ENCODE measurements at places on chromosomes 11 and 22.

DNA sequence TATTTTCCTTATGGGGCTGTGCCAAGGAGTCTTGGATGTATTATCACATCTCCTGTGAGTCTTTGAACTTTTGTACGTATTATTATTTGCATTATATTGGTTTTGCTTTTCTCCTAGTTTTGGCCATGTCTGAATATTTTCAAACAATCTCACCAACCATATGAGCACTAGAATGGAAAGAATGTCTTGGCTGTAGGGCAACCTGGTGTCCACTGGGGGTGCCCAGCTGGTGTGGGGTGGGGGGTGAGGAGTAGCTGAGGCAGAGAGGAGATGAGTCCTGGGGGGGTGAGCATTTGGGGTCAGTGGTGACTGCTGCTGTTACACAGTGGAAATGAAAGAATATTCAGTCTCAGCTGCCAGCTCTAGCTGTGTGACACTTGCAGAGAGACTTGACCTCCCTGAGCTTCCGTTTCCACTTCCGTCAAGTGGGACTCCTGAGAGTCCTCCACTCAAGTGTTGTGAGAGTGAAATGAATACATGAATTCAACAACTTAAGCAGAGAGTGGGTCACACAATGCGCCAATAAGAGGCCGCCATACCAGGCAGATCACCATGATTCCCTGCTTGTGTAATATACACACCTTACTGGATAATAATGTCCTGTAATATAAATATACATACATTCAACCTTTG, 12.7 kb upstream of the PVALB start:
- no peak for DNase-seq

- no peak for DNase-seq
Observed at GRCh38 chr11:2844996-2845395, 40.6 kb downstream of the CDKN1C start.

GRCh38 chr11:114479331-114479730, 40.1 kb downstream of the REXO2 start:
- no peak for DNase-seq

- no peak for DNase-seq
Observed at GRCh38 chr11:93514712-93515111, 28.5 kb downstream of the SMCO4 start.

DNA sequence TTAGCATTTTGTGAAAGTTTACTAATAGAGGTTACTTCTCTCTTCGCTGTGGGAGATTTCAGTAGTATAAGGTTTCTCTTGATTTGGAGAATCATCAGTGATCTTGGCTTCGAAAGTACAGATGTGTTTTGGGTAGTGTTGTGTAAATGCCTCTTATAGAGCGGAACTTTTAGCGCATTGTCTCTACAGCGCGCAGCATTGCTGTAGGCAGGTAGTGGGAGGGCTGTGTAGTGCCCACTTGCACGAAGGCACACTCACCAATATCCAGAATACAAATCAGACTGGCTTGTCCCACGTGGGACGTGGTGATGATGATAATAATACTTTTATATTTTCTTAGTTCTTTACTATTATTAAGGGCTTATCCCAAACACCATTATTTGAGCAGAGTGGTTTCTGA, 51.4 kb downstream of the FAM83F start:
- no peak for DNase-seq

DNA sequence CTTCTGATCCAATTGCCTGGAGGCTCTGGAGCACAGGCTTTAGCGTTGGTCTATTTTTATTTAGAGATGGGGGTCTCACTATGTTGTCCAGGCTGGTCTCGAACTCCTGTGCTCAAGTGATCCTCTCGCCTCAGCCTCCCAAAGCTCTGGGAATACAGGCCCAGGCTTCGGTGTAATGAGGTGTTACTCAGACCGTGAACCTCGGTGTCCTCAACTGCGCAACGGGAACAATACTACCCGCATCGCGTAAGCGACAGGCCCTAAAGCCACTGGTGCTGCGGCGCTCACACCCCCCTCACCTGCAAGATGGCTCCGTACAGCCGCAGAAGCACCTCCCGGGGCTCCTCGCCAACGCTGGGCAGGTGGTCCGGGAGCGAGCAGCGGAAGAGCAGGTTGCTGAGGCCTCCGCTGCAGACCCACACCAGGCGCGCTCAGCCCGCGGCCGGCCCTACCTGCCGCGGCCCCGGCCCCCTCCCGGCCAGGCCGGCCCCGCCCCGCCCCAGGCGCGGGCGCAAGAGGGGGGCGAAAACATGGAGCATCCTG, 628 bp downstream of the CHKB start:
- DNase-seq = no peak

DNA sequence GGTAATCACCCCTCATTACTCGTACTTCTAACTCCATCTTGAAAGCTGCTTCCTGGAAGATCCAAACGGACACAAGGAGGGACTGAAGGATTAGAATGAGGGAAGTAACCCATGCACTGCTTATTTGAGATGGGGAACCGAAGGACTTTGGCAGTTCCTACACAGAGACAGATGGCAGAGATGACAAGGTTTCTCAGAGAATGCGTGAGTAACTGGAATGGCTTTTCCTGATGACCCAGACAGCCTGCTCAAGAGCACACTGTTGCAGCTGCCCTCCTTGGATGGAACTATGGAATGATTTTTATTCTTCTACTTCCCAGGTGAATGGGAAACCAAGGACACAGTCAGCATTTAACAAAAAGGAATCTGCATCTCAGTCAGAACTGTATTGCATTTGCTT, 7.3 kb downstream of the KCNJ11 start:
- DNase-seq = no peak

DNA sequence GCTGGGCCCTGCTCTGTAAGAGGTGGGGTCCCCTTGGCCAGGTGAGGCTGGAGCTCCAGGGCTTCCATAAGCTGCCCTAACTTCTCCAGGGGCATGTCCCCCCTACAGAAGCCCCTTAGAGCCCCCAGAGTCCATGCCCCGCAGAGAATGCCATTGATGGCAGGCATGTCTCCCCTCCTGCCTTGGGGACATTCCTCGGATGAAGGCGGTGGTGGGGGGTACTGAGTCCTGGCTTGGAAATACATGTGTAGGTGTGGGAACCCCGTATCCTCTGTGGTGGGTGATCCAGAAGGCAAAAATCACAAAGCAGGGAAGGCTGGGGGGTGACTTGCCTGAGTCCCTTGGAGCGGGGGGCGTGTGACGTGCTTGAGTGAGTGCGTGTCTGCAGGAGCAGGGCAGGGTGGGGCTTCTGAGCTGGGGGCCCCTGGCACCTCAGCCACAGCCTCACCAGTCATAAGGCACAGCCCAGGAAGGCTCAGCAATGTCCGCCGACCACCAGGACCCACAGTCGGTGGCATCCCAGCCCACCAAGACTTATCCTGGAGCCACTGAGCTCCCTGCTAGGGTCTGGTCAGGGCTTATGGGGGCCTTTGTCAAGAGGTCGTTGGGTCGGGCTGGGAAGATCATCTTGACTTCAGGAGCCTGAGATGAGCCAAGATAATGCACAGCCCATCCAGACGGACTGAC, 69.8 kb upstream of the KCNQ1OT1 start:
- no peak for DNase-seq

GRCh38 chr11:19968860-19969259, 191.4 kb downstream of the DBX1 start:
- DNase-seq = no peak

DNA sequence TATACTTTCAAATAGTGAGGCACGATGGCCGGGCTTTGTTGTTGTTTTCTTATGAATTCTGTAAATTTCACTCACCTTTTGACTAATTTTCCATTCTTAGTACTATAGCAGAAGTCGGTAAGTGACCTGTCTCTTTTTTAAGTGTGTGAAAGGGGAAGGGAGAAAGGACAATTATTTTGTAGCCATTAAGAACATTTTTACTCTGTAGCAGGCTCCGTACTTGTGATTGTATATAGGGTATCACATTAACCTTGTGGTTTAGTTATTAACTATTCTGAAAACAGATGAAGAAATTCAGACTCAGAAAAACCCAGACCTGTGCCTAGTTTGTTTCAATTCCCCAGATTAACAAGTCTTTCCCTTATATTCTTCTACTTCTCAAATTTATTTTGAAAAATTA, 78.7 kb downstream of the CASP12 start:
- no peak for DNase-seq

- no peak for DNase-seq
Observed at GRCh38 chr11:36218283-36218921, 70.8 kb downstream of the COMMD9 start.

DNA sequence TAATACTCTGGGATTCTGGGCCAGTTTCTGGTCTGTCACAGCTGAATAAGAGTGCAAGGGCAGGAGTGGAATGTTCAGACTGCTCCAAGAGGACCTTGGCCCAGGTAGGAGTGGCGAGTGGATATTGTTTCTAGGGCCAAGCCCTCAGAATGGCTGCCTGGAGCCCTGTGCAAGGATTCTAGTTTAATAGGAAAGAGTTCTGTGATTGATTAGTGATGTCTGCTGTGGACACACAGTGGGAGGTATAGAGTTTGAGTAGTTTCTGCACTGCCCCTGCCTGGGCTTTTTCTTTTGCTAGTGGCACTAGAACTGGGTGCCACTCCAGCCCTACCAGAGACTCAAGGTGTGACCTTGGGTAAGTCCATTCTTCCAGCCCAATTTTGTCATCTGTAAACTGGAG, 9.7 kb upstream of the MPPED1 start:
- DNase-seq = no peak

- no peak for DNase-seq
Observed at GRCh38 chr22:20584029-20584871, 76.8 kb downstream of the MED15 start.

GRCh38 chr22:41445129-41446056, 1.2 kb downstream of the TOB2 start:
- no peak for DNase-seq

DNA sequence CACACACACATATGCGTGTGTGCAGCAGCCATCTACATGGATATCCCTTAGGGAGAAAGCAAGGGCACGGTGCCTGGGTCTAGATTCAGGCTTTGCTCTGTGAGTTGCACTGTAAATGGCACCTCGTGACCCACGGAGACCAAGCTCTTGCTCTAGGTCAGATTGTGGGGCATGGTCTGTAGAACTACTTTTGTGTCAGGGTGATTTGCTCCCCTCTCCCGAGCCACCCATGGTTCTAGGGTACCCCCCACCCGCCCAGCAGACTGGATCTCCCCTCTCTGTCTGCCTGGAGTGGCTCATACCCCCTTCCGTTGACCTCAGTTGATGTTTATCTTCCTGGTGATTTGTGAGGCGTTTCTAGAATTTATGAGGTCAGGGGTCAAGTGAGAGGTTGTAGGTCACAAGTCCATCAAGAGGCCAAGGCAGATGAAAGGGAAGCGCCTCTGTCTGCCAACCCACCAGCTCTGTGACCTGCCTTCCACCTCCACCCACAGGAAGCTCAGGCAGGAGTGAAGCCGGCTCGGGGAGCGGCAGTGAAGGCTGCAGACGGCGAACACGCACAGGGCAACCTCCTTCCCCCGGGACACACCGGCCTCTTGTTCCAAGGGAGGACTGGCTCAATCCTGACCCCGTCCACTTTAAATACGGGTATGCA, 76.2 kb upstream of the TTLL12 start:
- no peak for DNase-seq

GRCh38 chr22:40281717-40282116, 64.6 kb upstream of the ADSL start:
- no peak for DNase-seq

DNA sequence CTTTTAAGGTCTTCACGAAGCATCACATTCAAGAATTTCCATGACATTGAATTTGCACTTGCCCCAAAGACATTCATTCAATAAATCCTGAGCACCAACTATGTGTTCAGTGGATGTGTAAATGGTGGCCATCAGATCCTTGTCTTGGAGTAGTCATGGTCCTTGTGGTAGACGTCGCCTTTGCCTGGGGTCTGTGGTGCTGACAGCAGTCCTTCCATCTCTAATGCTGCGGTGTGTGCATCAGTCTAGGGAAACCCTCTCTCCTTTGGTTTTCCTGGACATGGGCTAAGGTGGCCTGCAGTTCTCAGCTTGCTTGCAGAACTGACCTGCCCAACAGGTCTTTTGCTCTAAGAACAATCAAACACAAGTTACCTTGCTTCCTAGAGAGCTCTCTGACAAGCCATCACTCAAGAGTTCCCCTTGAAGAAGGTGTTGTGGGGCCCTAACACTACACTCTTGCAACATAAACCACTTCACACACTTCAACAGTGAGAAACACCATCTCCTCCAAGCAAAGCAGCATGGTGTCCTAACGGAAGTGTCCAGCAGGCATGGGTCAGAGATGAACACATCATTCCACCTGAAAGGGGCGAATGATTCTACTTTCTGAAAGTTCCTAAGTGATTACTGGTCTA, 72.1 kb downstream of the BUD13 start:
- DNase-seq = no peak

- DNase-seq = no peak
Observed at GRCh38 chr22:38549101-38549894, 20.7 kb downstream of the DMC1 start.

DNA sequence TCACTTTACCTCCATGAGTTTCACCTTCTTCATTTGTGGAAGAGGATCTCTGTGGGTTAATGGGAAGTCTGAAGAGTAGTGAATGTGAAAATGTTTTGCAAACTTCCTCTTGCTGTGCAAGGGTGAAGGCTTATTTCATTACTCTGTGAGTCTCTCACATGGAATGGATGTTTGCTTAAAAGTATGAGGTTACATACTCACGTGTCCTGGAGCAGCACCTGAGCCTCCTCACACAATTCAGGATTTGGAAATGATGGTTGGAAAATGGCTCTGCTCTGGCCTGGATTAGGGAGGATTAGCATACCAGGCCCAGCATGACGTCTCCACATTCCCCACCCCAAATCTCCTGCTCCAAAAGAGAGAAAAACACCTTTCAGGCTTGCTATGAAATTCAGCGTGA, 4.8 kb downstream of the GRAMD1B start:
- DNase-seq = no peak

- DNase-seq = no peak
Observed at GRCh38 chr22:49995361-49996118, 17.0 kb downstream of the IL17REL start.
